ENCODE measurements at places on chromosomes 2 and 18.

DNA sequence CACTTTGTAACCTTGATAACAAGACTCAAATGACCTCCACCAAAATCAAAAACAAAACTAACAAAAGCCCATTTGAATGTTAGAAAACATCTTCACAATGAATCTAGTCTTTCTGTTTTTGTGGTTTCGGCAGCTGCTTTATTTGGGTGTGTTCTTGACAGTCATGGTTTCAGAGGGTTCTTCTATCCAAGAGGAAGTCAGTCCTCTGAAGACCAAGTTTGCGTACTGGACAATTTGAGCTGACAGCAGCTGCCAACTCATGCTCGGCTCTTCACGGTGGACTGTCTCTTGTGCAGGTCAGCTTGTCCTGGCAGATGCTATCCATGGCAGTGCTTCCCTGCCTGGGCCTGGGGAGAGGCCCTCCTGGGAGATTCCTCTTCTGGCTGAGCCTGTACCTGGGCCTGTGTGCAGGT, 91.0 kb downstream of the TMEM17 start:
- DNase-seq, result no peak

- no peak for DNase-seq
These were observed 9.4 kb downstream of the RNU2-63P start for GRCh38 chr2:88006912-88007439.

DNA sequence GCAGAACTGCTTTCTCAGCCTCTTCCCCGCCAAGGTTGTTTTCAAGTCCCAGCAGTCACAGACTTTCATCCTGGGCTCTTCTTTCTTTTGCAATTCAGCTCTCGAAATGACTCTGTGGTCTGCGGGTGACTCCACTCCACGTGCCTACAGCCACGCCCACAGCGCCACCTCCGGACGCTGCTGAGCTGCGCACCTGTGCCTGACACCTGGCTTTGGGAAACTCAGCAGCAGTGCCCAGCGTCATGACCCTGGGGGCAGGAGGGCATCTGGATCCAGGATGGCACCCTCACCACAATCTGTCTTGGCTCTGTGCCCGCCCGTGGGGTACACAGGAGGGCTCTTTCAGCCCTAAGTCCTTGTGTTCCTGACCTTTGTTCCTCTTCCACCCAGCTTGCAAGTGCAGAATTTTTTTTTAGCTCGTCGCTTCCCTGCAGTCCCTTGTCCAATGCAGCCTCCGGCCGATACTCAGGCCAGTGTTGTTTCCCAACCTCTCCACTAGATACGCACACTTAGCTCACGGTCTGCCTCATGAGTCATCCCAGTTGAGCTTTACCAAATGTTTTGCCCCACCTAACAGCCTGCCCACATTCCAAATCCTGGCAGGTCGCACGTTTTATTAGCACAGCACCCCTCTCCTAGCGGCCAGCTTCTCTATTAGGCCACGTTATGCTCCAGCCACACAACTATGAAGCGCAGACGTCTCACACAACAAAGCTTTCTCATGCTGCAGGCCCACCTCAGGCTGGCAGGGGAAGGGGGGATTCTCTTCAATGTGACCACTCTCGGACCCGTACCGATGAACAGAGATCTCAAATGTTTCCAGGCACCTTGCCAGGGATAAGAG, 6.5 kb upstream of the CAPN10 start:
- no peak for DNase-seq

DNA sequence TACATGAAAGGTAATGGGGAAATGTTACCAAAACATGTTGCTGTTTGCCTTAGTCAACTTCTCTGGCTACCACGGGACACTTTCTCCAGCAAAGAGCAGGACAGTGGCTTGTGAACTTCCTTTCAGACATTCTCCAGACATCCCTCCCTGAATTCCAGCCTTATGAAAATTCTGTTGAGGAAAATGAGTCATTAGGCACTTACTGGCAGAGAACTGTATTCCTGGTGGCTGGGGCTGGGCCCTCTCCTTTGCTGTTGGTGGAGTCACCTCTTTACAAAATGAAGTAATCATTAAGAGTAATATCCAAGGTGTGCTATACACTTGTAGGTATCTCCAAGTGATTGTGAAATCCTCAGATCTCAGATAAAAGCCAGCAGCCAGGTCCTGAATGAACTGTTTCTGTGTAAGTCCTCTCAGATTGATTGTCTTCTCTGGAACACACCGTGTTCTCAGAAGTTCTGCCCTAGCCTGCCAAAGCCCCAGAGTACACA, 1.3 kb upstream of the FAP start:
- no peak for DNase-seq

GRCh38 chr2:166494140-166494624, at the start of gene SCN7A:
TSS of gene SCN7A (minus strand) at chr2:166494249. CDS start at chr2:166477696, 16,553 bp downstream.
- no peak for DNase-seq

GRCh38 chr2:47264143-47264542, 109.0 kb upstream of the STPG4 start:
- DNase-seq, result no peak

- DNase-seq, result no peak
These were observed 6.0 kb downstream of the GATA6 start for GRCh38 chr18:22175346-22175745.

DNA sequence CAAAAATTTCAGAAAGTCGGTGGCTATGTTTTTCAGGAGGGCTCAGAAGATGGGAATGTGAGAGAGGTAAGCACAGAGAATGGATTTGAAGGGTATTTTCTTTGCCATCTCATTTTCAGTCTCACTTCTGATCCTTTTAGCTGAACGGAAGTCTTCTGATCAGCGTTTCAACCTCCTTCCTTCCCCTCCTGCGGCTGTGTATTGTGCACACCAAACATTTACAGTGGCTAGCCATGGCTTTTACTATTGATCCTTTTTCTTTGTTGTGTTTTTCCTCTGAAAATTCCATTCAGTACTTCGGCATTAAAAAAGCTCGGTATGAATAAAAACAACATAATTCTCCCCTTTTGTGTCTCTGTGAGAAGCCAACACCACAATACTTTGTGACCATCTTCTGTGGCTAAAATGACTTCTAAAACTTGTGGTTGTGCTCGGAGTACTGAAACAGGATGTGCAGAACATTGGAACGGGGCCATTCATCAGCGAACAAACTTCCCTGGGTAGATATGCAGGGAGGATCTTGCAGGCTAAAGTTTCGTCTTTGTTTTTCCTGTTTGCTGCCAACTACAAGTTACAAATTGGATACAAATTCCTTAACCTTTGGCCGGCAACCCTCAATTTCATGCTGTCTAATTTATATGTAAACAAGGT, 260.8 kb upstream of the FAM98A start:
- DNase-seq, result no peak

- DNase-seq, result no peak
These were observed 195.8 kb downstream of the SATB2 start for GRCh38 chr2:199261936-199262335.

- DNase-seq, result no peak
These were observed 88.6 kb downstream of the FAM168B start for GRCh38 chr2:131004446-131005209.

DNA sequence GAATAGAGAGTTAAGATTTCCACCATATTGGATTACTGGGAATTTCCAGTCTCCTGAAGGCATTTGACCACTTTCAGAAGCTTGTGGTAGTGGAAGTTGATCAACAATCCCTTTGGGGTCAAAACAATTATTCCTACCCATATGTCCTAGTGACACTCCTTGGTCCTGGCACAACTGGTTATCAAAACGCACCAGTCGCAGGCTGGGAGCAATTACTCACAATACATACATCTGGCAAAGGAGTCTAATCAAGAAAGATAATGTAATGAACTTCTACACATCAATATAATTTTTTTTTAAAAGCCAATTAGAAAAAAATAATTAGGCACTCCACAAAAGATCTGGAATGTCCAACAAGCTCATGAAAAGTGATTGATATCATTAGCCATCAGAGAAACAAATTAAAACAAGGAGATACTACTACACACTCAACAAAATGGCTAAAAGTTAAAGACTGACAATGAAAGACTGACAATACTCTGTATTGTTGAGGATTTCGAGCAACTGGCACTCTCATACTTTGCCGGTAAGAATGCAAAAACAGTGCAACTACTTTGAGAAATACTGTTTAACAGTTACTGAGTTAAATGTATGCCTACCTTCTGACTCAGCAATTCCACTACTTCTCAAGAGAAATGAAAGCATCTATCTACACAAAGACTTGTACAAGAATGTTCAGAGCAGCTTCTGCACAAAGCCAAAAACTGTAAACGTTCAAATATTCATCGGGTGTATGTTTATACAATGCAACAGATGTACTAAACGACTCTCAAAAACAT, 2.0 kb downstream of the INO80C start:
- DNase-seq, result no peak

GRCh38 chr2:42566837-42567321, 1.6 kb upstream of the MTA3 start:
- DNase-seq, result no peak

DNA sequence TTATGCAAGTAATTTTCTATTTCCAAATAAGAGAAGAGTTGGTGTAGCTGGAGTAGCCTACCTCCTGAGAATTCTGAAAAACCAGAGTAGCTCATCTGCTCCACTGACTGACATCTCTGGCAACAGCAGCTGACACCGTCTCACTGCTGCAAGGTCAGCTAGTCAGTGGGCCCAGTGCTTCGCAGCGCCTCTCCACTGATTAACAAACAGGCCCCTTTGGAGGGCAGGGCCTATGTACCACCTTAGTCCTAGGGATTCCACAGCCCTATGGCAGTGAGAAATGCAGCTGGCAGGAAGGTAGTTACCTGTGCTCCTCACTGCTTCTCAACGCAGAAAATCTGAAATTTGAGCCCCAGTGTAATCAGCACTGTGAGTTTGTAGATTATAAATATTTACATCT, 97.5 kb downstream of the DLGAP1 start:
- no peak for DNase-seq

DNA sequence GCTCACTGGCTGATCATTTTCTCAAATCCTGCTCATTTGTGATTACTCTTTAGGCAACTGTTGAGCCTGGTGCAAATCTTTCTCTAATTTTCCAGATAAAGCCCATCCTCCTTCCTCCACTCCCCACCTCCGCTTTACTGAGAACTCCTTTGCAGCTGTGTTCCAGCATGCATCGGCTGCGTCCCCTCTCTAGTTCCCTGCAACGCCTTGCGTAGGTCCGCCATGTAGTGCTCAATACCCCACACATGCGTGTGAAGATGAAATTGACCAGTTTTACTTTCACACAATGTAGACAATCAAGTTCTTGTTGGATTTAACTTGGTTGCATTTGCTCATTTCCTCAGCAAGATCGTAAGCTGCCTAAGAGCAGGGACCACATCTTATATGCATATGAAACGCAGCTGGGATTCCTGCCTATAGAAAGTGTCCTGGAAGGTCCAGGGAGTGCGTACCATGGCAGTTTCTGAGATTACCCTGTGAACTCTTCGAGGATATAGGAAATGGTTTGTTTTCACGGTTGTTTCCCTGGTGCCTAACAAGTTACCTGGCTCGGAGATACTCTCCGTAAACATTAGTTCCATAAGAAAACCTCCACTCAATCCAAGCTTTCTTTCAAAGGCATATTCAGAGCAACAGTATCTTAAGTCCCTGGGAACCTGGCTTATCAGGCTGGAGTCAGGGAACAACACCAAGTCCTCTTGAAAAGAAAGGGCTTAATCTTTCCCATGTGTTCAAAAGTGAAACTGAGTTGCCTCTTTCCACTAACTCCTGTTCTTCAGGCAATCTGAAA, 766.4 kb upstream of the ID2 start:
- DNase-seq, result no peak

- no peak for DNase-seq
These were observed 48.2 kb downstream of the CXCR4 start for GRCh38 chr2:136069773-136070172.

DNA sequence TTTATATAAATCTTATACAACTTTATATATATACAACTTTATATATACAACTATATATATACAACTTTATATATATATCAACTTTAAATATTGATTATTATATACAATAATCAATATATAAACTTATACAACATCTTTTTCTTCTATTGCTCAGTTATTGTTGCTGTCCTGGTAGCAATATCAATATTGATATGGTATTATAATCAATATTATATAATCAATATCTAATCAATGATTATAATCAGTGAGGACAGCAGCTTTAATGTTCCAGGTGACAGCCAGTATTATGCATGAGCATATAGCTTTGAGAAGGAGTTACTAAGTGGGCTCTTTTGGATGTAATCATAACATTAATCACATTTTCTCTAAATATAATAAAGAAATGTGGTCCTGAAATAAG, 242.3 kb upstream of the SOX11 start:
- DNase-seq, result no peak

GRCh38 chr2:177797808-177798207, 274.8 kb downstream of the PDE11A start:
- DNase-seq, result no peak

GRCh38 chr2:240966457-240966905, 31.9 kb upstream of the SNED1 start:
- DNase-seq, result no peak

DNA sequence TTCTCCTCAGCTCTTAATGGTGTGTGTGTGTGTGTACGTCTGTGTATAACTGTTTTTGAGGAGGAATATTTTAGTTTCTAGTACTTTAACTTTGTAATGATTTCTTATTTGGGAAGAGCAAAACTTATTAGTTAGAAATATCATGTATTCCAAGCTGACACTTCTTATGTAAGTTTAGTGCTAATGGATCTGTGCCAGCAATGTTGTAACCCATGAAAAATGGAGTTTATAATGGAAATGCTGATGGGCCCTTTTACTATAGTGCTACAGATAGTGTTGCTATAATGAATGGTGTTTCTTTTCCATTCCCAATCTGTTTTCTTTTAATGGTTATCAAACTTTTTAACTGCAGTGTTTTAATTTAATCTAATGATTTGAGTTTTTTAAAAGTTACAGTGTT, 49.8 kb upstream of the OTX1 start:
- DNase-seq, result no peak

- no peak for DNase-seq
These were observed 40.0 kb downstream of the FAM228A start for GRCh38 chr2:24214880-24215279.

GRCh38 chr2:195659114-195659513, 2.1 kb downstream of the SLC39A10 start:
- no peak for DNase-seq

DNA sequence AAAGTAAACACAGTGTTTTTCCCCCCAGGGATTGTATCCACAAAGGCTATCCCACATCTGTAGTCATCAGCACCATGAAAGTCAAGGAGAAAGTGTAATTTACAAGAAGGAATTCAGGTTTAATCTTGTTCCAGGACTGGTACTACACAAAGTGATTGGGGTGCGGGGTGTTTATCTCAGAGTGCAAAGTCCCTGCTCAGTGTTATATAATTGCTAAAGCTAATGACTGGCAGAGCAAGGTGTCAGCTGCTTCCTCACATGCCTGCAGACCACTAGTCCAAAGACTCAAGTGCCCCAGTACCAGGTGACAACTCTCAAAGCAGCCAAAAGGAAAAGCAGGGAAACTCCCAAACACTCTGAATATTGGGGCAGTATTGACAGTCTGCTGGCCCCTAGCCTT, 40.4 kb upstream of the PDCL3 start:
- DNase-seq, result no peak

- DNase-seq, result no peak
These were observed 221.5 kb upstream of the SMAD7 start for GRCh38 chr18:49172246-49172645.

- DNase-seq, result no peak
These were observed 27.2 kb downstream of the FAHD2B start for GRCh38 chr2:97067279-97068004.

- no peak for DNase-seq
These were observed 69.8 kb downstream of the SLC66A2 start for GRCh38 chr18:79881695-79882094.

GRCh38 chr2:166458674-166459073, 35.4 kb downstream of the SCN7A start:
- DNase-seq, result no peak

GRCh38 chr2:138712212-138712979, 67.8 kb downstream of the NXPH2 start:
- no peak for DNase-seq
